ENCODE measurements at places on chromosomes 4 and X. TPM values are rescaled to one million over a fixed set of nuclear protein-coding genes. Genes with fewer than 3 reads are reported as not detected.

PARM1 gene
- 0.52 TPM for total RNA-seq

NWD2 gene
- total RNA-seq, result not detected

IBSP gene
- not detected for total RNA-seq

CCSER1 gene
- total RNA-seq, result 1.7 TPM

ANTXR2 gene
- 58.0 TPM for total RNA-seq

CCDC160 gene
- not detected for total RNA-seq

CLGN gene
- not detected for total RNA-seq

- H3K36me3 ChIP-seq, result peaks cover 2% of the 10 kb centered on the region
- no peak overlapping the region for H3K4me3 ChIP-seq
- H3K4me1 ChIP-seq, result peaks cover 3% of the 10 kb centered on the region
Measured at GRCh38 chr4:139619644-139620043, 46.0 kb upstream of the MGST2 start.

GRCh38 chr4:40915318-40916217 lies 165.8 kb downstream of the NSUN7 start:
- peaks cover 21% of the 10 kb centered on the region for H3K27me3 ChIP-seq
- H3K36me3 ChIP-seq, result no peaks in the 10 kb centered on the region
- no peak for DNase-seq
- peaks cover 6% of the 10 kb centered on the region for H3K4me1 ChIP-seq

DNA sequence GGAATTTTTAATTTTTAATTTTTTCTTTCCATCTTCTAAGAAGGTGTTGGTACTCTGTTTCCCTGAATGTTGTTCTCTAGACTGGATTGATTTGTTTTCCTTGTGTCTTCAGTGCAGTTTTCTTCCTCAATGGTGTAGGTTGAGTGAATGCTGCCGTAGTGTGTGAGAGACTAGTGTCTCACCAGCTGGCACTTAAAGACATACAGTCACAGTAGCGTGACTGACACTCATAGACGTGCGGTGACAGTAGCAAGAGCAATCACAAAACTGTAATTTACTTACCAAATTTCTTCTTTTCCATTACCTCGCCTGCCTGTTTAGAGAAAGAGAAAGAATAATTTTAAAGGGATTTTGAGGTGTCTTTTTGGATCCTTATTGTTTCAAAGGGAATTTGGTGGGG lies 21.4 kb upstream of the PGM2 start:
- H3K27me3 ChIP-seq, result peaks cover 3% of the 10 kb centered on the region
- H3K4me3 ChIP-seq, result no peak overlapping the region
- no peaks in the 10 kb centered on the region for H3K4me1 ChIP-seq
- no peak overlapping the region for H3K27ac ChIP-seq
- no peak for DNase-seq

DNA sequence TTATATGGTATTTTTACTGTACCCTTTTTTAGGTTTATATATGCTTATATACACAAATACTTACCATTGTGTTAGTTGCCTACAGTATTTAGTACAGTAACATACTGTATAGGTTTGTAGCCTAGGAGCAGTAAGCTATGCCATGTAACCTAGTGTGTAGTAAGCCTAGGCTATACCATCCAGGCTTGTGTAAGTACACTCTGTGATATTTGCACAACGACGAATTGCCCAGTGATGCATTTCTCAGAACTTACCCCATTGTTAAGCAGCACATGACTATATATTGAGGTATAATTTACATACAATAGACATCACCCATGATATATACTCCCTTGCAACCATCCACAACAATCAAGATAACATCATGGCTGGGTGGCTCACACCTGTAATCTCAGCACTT lies 40.1 kb downstream of the STAG2 start:
- peaks cover 19% of the 10 kb centered on the region for H3K4me1 ChIP-seq
- H3K4me3 ChIP-seq, result no peak overlapping the region
- H3K27ac ChIP-seq, result no peak overlapping the region
- peaks cover 2% of the 10 kb centered on the region for H3K36me3 ChIP-seq
- no peak for DNase-seq

DNA sequence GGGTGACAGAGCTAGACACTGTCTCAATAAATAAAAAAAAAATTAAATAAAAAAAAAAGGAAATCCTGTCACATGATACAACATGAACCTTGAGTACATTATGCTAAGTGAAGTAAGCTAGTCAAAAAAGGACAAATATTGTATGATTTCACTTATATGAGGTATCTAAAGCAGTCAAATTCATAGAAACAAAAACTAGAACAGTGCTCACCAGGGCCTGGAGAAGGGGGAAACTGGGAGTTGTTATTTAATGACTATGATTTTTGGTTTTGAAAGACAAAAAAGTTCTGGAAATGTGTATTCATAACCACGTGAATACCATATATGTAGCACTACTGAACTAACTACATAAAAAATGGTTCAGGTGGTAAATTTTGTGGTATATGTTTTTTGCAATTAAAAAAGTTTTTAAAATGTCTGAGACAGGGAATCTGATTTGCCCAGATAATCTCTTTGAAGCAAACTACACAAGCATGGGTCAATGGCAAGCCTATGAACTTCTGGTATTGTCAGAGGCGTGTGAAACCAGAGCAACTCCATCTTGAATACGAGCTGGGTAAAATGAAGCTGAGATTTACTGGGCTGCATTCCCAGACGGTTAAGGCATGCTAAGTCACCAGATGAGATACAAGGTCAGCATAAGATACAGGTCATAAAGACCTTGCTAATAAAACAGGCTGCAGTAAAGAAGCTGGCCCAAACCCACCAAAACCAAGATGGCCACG lies 42.3 kb downstream of the ANAPC10 start:
- peaks cover 5% of the 10 kb centered on the region for H3K36me3 ChIP-seq
- H3K27me3 ChIP-seq, result no peaks in the 10 kb centered on the region

DNA sequence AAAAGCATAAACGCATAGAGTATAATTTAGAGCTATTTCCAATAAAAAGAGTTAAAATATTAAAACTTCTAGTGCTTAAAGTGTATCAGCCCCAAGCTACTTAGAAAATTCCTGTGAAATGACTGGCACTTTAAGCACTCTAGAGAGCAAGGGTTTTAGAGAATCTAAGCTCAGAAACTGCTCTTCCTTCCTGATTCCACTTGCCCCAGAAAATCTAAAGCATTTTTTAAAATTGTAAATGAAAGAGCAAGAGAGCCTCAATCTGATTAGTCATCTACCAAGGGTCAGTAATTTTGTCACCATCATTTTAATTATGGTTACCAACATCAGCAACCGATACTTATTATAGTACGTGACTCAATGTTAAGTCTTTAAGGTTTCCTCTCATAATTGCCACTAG lies 25.0 kb downstream of the CTPS2 start:
- no peak for DNase-seq
- no peaks in the 10 kb centered on the region for H3K4me1 ChIP-seq
- no peak overlapping the region for H3K4me3 ChIP-seq
- peaks cover 3% of the 10 kb centered on the region for H3K36me3 ChIP-seq
- H3K27me3 ChIP-seq, result no peaks in the 10 kb centered on the region

DNA sequence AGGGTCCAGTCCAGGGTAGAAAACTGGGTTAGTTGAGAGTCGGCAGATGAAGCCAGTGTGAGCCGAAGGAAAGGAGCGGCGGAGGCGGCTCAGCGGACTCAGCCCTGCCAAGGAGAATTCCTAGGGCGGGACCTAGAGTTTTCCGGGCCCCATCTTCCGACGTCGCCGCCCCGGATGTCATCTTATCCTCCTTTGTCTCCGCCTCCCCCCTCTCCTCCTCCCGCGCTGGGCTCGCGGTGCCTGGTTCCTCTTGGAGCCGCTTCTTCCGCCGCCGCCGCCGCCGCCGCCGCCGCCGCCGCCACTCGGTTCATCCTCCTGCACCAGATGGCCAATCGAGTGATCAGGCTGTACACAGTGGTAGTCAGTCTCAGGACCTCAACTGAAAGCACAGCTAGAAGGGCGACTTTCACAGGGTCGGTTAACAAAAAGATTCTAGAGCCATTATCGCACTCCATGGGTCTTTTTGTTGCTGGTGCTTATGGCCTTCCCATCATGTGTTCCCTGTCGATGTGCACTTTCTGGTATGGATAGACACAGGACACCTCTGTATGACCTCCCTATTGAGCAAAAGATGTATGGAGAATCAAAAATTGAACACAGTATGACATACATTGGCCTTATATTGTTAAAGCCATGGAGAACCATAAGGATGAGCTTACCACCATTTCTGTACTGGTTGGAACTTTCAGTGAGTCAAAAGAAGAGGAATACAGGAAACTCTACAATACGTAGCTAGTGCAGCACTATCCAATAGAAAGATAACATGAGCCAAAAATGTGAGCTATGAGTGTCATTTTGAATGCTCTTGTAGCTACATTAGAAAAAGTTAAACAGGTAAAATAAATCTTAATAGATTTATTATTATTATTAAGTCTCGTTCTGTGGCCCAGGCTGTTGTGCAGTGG lies 32.4 kb upstream of the THOC2 start:
- peak overlapping the region; percentile 67 for H3K27ac ChIP-seq
- peaks cover 2% of the 10 kb centered on the region for H3K4me1 ChIP-seq
- H3K27me3 ChIP-seq, result no peaks in the 10 kb centered on the region
- H3K36me3 ChIP-seq, result no peaks in the 10 kb centered on the region
- DNase-seq, result peak; percentile 29

DNA sequence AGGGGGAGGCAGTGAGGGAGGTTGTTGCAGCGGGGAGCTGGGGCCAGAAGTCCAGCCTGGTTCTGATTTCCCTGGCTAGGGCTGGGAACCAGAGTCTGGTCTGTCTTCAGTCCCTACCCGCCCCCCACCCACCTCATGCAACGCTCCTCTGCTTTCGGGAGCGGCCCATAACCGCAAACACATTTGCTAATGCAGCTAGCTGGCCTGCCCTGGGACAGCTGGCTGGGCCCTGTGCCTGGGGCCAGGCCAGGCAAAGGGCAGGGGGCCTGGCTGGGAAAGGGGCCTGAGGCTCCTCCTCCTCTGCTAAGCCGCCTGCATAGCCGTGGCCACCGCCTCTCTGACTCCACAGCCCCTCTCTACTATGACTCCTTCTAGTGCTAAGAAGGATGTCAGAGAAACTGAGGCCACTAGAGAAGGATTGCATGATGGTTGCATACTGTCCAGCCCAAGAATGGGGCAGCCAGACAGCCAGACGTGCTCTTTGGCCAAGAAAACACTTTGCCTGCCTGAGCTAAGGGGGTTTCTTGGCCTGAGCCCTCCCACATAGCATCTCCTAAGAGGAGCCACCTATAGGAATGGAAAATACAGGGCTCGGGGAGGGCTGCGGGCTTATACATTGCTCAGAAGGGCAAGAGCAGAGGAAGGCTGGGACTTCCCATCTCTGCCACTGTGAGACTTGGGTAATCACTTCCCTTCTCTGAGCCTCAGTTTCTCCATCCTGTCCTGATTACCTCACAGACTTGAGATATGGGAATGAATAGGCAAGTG lies 76.9 kb downstream of the PJA1 start:
- H3K27ac ChIP-seq, result no peak overlapping the region
- H3K4me3 ChIP-seq, result no peak overlapping the region
- H3K36me3 ChIP-seq, result peaks cover 3% of the 10 kb centered on the region

DNA sequence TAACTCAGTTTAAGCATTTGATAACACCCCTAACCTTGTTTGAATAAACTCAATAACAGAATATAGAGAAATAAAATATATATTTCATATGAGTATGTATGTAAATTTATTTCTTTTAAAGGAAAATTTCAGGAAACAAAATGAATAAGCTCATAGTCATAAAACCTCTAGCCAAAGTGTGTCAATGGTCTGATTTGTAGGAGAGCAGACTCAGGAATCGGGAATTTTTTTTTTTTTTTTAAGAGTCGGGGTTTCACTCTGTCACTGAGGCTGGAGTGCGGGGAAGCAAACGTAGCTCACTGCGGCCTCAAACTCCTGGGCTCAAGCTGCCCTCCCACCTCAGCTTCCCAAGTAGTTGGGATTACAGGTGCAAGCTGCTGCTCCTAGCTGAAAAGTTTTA lies 2.4 kb downstream of the PKD2 start:
- H3K4me1 ChIP-seq, result peaks cover 41% of the 10 kb centered on the region
- no peaks in the 10 kb centered on the region for H3K36me3 ChIP-seq
- no peak overlapping the region for H3K4me3 ChIP-seq

GRCh38 chr4:185840953-185841352 lies 29.0 kb upstream of the SORBS2 start:
- DNase-seq, result no peak
- H3K27me3 ChIP-seq, result no peaks in the 10 kb centered on the region
- no peak overlapping the region for H3K27ac ChIP-seq
- H3K4me3 ChIP-seq, result no peak overlapping the region
- H3K36me3 ChIP-seq, result no peaks in the 10 kb centered on the region

- no peaks in the 10 kb centered on the region for H3K27me3 ChIP-seq
- DNase-seq, result no peak
- peaks cover 11% of the 10 kb centered on the region for H3K4me1 ChIP-seq
- no peak overlapping the region for H3K27ac ChIP-seq
- no peak overlapping the region for H3K4me3 ChIP-seq
Measured at GRCh38 chr4:88793475-88793874, 95.8 kb upstream of the NAP1L5 start.

DNA sequence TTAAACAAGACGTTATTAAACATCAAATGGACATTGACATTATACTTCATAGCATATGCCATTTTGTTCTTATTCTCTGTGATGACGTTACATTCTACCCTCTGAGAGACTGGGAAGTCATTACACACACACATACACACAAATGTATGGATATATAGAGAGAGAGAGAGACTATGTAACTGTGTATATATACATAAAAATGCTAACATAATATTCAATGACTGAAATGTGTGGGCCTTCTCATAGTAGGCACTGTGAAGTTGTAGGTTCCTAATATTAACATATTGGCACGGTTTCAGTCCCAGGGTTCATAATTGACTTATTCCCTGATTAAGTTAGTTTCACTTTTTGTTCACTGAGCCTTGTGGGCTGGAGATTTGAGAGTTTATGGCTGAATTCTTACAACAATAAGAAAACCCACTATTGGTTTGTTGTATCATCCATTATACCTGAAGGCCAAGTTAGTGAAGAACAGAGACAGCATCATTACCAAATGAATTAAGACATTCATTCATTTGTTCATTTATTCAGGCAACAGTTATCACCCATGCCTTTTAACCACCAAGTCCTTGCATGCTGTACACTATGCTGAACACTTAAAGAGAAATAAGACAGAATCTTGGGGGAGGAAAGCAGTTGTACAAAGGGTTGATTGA lies 68.5 kb downstream of the GAB1 start:
- H3K36me3 ChIP-seq, result no peaks in the 10 kb centered on the region
- no peak for DNase-seq
- peaks cover 16% of the 10 kb centered on the region for H3K4me1 ChIP-seq
- peak overlapping the region; percentile 39 for H3K4me3 ChIP-seq
- peaks cover 25% of the 10 kb centered on the region for H3K27me3 ChIP-seq

DNA sequence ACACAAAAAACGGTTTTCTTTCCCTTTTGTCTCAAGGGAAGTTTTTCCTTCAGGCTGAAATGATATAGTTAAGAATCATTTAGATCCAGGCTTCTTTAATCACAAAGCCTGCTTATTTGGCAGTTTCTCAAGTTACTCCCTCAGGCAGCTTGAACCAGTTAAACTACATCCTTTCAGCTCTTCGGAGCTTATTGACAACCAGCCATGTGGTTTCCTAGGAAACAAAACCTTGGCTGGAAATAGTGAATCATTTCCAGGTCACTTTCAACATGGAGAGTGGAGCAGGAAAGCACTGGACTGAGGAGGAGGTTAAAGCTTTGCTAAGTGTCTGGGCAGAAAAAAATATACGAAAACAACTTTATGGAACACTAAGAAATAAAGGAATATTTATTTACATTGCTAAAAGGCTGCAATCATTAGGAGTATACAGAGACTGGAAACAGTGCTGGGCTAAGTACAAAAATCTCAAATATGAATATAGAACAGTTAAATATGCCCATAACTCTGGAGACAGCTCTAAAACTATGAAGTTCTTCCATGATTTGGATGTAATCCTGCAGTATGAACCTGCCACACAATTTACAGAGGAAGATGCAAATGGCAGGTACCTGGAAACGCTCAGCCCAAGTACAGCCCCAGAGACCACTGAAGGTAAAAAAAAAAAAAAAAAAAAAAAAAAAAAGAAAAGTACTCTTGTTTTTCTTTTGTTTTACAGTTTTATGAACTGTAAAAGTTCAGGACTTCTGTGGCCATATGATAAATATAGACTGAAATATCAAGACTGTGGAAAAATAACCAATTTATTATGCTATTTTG lies 23.2 kb upstream of the AASDH start:
- H3K4me3 ChIP-seq, result no peak overlapping the region
- no peaks in the 10 kb centered on the region for H3K27me3 ChIP-seq

Data from T-helper 17 cell (primary cell).